ENCODE measurements at places on chromosomes 2 and 18.

- no peak for DNase-seq
These were observed 657 bp upstream of the BIN1 start for GRCh38 chr2:127107622-127107999.

DNA sequence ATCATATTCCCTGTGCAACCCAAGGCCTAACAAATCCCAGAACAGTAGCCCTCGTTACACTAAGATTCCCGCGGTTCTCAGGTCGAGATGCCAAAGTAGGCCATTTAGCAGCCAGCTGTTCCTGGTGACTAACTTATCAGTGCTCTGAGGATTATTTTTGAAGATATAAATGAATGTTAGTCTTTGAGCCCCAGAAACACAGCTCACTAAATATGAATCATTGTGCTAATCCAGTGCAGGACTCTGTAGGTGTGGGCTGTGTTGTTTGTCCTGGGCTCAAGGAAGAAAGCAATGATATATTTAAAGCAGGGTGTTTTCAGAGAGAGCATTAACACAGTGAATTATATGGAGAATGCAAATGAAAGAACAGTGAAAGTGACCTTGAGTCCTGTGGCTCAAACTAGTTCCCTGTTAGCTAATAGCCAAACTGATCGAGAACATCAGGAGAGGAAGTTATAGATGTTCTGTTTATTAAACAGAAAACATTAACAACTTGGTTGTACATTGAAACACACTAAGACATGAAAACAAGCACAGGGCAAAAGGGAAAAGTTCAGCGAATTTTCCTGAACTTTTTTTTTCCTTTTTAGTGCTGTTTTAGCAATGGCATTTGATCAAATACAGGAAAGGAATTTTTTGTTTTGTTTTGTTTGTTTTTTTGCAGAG, 228.3 kb downstream of the RNF152 start:
- no peak for DNase-seq

GRCh38 chr18:74073957-74074667, 73.5 kb downstream of the FBXO15 start:
- no peak for DNase-seq

GRCh38 chr2:100057901-100058261, 84.5 kb downstream of the AFF3 start:
- DNase-seq, result no peak

GRCh38 chr2:214489181-214489580, 78.3 kb downstream of the VWC2L start:
- DNase-seq, result no peak

- DNase-seq, result no peak
These were observed 4.1 kb upstream of the SLC4A5 start for GRCh38 chr2:74347303-74347702.

DNA sequence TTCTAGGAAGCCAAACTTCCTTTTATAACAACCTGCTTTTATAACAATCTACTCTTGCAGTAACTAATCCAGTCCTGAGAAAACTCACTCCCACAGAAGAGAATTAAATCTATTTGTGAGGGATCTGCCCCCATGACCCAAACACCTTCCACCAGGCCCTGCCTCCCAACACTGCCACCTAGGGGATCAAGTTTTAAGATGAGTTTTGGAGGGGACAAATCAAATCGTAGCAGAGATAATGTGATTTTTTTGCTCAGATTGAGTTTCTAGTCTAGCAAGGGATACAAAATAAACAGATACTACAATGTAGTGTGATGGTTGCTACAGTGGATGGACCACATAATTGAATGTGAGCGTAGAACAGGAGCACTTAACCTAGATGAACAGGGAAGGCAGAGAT, 52.2 kb downstream of the NCOA1 start:
- DNase-seq, result no peak

DNA sequence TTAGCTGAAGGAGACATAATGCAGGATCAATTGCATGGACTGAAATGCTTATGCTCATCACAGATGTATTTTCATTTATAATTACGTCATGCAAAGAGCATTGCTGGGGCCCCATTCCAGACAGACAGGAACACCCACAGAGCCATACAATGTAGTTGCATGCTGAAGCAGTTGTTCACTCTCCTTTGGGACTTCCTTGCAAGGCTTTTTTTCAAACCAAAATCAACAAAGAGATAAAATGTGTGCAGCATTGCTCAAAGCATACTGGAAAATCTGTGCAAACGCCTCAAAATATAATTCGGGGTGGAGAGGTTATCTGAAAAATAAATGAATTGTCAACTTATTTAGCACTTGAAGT, 463.2 kb downstream of the CDH2 start:
- DNase-seq, result peak; percentile 34

GRCh38 chr2:234829074-234829455, 122.8 kb upstream of the SH3BP4 start:
- no peak for DNase-seq

DNA sequence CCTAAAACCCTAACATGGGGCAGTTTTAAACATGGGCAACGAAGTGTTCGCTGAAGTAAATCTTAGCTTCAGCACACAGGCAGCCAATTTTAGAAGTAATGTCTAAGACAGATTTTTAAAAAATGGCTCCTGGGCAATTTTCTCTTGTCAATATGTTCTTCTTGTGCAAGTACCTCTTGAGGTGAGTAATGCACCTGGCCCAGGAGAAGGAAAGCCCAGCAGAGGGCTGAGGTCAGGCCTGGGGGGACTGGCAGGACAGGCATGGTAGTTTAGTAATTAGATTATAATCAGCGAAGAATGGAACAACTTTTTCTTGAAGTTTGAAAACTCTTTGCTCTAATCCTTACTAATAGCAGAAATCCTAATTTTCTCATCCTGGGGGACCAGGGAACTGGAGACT, 77.6 kb downstream of the SPRED2 start:
- DNase-seq, result no peak

- no peak for DNase-seq
These were observed 991.4 kb upstream of the CELF4 start for GRCh38 chr18:38557006-38557405.

GRCh38 chr2:202201220-202202160, 36.9 kb downstream of the SUMO1 start:
- no peak for DNase-seq

DNA sequence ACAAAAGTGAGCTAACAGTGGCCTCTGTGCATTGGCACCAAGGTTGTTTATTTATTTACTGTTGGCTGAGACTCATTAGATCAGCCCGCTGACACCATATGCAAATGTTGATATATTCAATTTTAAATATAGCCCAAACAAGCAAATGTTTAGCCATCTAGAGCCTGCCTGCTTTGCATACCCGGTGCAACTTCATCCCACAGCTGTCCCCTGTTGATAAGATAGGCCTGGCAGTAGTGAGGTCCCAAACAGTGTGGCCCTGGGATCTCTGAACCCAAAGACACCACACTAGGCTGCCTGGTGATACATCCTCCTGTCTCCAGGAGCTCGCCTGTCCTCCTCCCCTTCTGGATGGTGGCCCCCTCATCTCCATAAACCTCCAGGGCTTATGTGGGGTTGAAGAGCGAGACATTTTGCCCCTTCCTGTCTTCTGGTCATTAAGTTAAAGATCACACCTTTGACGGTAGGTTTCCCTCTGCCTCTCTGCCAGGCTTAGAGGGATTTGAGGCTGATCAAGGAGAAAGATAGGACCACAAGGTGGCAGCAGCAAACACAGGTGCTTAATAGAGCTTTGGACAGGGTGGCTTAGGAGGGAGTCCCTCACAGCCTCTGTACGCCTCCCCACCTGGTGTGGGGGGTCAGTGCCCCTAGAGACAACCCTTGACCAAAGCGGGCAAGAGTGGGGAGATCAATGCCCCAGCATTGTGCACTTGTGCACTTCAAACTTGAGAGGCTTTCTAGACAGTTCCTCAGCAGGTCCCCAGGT, 23.7 kb upstream of the MYO5B start:
- DNase-seq, result no peak

DNA sequence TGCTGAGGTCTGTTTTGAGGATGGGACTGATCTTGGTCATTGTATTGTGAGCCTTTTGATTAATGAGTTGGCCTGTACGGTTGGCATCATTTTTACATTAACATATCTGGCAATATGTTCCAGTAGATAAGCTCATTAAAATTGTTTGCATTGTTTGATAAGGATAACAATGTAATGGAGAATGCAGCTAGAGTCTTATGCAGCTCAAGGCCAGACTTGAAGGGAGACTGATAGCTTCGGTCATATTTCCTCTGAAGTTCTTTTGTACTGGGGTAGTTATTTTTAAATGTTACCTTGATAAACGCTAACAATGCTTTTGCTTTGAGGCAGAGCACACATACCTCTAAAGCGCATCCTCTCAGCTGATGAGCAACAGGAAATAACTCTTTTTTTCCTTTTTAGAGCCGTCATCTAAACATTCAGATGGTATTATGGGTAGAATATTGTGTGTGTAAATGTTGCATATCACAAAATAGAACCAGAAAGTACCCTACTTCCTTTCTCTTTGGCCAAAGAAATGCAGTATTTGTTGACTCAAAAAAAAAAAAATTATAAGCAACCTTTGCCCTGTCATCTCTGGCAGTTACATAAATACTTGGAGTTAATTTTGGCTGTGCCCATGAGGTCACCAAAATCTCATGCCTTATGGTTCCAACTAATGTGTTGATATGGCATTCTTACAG, 1.3 kb downstream of the MAPRE2 start:
- no peak for DNase-seq

DNA sequence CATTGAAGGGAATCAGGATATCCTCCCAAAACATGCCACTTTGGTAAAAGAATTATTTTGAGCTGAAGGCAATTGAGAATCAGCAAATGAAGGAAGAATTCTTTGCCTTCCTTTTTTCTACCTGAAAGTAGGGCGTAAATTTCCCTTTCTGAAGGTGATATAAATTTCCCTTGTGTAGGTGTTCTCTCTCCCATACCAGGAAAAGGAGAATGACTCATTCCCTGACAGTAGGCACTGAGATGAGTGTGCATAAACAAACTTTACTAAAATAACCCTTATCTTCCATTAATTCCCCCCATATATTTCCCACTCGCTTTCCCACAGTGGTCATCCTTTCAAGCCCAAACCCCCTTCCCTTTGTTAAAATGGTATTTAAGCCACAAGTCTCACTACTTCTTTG, 1339.0 kb downstream of the LRP1B start:
- no peak for DNase-seq

- DNase-seq, result no peak
These were observed 68.0 kb downstream of the SERPINB8 start for GRCh38 chr18:64037812-64038414.

DNA sequence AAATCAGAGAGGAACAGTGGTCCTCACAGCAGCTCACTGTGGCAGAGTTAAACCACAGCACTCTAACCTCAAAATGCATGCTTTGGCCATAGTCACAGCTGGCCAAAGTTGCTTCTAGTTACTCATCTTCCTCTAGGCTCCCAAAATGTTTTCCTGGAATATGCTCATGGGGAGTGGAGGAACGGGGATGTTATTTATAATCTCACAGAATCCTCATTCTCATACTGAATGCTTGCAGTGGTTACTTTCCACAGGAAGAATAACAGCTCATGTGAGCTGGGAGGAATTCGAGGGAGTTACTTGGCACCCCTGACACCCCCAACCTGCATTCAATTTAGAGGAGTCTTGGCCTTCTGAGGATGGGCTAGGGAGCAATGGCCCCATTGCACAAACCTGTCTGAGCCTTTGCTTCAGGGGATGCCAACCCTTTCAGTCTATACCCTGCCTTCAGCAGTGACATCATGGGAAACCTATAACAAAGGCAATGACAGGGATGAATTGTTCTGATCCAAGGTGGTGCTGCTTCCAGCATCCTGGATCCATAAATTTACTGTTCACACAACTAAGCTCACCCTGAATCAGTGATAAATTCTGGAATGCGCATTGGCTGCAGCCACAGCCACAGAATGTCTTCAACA, 22.4 kb upstream of the CCBE1 start:
- DNase-seq, result no peak

DNA sequence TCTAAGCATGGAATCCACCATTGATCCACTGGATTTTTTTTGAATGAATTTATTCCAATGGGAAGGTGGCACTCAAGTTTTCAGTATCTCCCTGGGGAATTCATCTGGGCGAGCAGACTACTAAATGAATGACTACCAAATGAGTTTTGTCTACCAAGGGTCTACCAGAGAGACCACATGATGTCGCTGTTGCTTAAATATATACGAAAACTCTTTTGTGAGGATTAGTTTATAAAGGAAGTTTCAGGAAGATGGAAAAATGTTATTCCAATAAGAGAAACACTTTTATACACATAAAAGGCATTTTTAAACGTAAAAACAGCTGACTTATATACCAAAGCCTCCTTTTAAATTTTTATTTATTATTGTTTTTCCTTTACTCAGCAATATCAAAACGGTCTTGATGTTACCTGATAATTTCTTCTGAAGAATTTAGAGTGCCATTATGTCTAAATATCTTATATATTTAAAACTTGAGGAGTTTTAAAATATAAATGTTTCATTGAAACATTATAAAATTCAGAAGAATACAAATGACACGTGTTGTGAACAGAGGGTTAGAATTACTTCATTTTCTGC, 139.7 kb downstream of the HRH4 start:
- DNase-seq, result no peak

- no peak for DNase-seq
These were observed 2.1 kb downstream of the NCKAP1 start for GRCh38 chr2:183035954-183036669.

- DNase-seq, result peak; percentile 60
These were observed 423.3 kb downstream of the LPIN1 start for GRCh38 chr2:12169721-12170120.

GRCh38 chr2:144475569-144476275, 44.2 kb downstream of the ZEB2 start:
- DNase-seq, result no peak

DNA sequence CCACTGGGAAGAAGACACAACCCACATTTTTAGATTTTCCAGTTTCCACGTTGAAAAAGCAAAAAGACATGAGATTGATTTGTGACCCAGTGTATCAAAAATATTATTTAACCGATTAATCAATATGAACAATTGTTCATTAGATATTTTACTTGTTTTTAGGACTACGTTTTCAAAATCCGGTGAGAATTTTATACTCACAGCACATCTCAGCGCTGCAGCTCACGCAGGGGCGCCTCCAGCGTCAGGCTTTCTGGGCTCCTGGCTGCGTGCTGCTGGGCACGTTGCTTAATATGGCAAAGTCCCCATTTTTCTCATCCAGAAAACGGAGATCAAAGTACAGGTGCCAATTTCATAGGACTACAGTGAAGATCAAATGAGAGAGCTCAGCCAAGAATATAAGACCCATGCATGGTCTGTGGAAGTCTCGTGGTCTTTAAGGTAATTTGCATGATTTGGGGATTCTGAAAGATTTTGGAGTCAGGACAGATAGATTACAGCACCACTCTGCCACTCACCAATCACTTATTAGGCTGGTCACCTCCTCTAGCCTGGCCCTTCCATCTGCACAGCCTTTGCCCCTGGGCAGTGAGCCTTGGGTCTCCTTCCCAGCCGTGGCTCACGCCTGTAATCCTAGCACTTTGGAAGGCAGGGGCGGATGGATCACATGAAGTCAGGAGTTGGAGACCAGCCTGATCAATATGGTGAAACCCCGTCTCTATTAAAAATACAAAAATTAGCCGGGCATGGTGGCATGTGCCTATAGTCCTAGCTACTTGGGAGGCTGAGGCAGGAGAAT, 36.2 kb downstream of the PTPN18 start:
- no peak for DNase-seq

GRCh38 chr2:73821669-73822068, 7.1 kb upstream of the STAMBP start:
- DNase-seq, result no peak

- no peak for DNase-seq
These were observed 14.8 kb upstream of the ARL5A start for GRCh38 chr2:151842830-151843690.

- no peak for DNase-seq
These were observed 16.6 kb upstream of the HRH4 start for GRCh38 chr18:24443870-24444269.

Data from right cardiac atrium (tissue), 5 donors.